GM20000 (cell line): ENCODE measurements at places on chromosomes 5 and 9.

GRCh38 chr5:156402387-156402921, 75.5 kb downstream of the SGCD start:
- peak; percentile 78 for DNase-seq

DNA sequence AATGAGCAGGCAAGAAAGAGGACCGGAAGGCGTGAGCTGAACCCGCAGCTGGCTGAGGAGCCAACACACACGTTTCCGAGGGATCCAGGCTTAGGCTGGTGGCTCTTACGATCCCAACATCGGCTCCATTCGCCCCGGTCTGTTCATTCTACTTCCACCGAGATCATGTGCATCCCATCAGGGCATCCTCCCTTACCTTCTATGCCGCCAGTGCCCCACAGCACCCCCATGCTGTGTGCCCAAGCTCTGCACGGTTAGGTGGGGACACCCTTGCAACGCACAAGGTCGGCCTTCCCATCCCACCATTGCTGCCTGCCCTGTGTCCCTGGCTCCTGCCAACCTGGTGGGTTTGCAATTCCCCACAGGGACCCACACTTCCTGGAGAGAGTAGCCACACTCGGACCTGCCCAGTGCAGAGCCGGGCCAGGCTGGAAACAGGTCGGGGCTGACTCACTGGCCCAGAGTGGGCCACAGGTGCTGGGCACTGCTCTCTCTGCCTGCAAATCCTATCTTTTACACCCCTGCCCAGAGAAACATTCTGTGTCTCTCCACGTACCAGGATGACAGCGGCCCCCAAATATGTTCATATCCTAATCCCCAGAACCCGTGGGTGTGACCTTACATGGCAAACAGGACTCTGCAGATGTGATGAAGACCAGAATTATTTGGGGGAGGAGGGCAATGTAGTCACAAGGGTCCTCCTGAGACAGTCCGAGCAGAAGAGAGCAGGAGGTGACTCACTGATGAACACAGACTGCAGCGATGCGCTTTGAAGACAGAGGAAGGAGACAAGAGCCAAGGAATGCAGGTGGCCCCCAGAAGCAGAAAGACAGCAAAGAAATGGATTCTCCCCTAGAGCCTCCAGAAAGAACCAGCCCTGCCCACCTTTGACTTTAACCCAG, 182.2 kb downstream of the AUH start:
- no peak for DNase-seq

DNA sequence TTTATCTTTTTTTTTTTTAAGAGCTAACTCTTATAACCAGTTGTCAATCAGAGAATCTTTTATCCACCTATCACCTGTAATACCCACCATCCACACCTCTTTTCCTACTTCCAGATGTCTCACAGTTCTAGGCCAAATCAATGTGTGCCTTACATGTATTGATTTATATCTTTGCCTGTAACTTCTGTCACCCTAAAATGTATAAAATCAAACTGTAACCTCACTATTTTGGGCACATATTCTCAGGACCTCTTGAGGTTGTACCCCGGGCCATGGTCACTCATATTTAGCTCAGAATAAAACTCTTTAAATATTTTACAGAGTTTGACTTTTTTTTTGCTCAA, 404.7 kb upstream of the RORB start:
- DNase-seq = no peak

DNA sequence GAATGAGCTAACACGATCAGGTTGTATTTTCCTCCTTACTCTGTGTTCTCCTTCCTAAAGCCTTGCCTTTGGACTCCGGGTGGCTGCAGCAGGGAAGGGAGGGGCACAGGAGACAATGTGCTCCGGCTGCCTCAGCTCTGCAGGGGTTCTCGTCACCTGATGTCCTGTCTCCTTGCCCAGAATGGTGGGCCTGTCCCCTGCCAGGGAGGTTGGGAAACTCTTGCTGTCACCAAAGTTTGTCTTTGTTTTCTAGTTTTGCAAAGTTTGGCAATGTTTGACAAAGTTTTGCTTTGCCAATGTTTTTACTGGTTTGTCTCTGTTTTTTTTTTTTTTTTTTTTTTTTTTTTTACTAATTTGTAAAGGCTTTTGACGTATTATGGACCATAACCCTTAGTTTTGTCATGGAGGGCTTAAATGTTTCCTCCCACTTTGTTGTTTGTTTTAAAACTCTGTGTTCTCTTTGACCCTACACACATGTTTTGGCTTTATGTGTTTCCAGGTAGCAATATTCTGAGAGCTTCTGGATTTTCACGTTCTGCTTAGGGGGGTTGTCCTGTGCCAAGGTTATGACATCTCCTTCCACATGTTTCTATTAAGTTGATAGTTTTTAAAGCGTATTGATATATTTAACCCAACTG, 49.3 kb downstream of the GADD45G start:
- no peak for DNase-seq

DNA sequence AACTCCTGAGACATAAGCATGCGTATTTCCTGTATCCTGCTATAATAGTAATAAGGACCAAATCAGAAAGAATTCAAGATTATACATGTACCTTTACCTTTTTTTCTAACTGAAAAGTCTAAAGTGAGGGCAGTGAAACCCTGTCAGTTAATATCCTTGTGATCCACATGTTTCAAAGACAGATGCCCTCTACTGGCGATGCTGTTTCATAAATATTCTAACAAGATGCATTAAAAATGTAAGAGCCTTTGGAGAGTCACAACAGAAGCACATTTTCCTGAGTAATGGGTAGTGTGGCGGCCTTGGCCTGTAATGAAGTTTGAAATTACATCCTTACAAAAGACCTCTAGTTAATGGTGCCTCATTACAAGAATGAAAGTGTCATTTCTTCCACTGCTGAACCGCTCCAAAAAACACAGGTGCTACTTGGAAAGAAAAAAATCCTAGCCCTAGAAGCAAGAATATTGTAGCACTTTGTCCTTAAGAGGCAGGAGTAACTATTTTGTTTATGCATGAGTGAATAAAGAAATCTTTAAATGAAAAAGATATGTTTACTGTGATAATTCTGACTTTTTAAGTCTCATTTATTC, 232.6 kb downstream of the EPB41L4A start:
- peak; percentile 22 for DNase-seq

DNA sequence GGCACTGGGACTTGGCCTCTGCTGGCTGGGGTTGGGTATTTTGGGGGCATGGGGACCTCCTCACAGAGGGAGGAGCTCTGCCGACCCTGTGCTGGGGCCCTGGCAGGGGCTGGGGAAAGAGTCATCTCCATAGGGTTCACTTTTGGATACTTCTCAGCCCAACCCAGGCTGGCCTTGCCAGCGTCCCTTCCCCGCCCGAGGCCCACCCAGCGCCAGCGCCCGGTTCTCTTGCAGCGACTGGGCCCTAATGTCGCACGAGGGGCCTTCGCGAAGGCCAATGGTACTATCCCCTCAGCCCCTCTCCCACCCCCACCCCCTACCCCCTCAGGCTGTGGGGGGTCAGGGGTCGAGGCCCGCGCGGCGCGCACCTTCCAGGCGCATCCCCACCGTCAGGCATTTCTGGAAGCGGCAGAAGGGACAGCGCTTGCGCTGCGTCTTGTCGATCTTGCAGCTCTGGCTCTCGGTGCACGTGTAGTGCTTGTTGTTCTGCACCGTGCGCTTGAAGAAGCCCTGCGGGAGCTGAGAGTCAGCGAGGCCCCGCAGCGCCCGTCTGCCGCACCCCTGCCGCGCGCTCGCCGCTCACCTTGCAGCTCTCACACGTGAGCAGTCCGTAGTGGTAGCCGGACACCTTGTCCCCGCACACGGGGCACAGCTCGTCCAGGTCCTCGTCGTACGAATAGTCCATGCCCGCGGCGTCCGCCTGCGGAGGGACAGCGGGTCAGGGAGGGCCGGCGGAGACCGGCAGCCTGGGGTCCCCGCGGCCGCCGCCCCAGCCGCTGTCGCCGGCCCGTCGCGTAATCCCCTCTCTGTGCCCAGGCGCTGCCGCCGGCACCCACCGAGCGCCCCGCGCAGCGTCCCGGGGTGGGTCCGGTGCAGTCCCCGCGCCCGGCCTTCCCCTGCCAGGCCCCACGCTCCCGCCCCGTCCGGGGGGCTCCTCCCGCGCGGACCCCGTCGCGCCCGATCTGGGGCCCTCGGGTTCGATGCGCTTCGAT, 4.2 kb downstream of the NR5A1 start:
- DNase-seq = no peak

DNA sequence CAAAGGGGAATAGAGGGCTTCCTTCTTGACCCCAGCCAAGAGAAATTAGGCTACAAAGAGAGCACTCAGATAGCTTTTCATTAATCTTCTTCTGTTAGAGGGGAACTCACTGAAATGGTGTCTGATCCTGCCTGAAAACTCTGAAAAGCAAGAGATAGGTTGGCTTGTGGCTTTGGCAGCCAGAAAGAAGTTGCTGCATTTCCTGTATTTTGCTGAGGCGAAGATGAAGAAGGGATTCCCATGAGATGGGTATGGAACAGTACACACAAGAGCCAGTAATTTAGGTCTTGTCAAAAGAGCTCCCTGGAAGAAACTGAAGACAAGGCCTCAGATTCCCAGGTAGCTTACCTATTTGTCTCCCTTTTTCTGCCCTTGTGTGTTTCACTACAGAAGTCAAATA, 120.9 kb upstream of the TARS1 start:
- DNase-seq = no peak

- no peak for DNase-seq
These were observed 152.4 kb downstream of the SH3GL2 start for GRCh38 chr9:17731308-17731707.

- no peak for DNase-seq
These were observed 24.2 kb downstream of the C9orf50 start for GRCh38 chr9:129596541-129597331.

DNA sequence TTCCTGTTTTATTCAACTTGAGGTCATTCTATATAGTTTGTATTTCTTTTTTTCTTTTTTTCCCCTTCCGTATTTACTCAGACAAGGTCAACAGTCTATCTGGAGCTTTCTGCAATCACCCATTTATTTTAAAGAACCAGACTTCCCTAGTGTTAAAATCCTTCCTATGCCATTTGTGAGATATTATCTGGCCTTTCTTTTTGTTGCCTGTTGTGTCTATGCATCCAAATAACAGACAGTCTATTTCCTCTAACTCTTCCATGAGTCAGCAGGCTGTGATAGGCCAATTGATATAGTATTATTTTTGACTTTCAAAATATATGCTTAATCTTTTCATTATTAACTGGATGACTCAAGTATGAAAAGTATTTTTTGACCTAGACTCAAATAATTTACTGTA, 291.2 kb upstream of the PTPRD start:
- no peak for DNase-seq

DNA sequence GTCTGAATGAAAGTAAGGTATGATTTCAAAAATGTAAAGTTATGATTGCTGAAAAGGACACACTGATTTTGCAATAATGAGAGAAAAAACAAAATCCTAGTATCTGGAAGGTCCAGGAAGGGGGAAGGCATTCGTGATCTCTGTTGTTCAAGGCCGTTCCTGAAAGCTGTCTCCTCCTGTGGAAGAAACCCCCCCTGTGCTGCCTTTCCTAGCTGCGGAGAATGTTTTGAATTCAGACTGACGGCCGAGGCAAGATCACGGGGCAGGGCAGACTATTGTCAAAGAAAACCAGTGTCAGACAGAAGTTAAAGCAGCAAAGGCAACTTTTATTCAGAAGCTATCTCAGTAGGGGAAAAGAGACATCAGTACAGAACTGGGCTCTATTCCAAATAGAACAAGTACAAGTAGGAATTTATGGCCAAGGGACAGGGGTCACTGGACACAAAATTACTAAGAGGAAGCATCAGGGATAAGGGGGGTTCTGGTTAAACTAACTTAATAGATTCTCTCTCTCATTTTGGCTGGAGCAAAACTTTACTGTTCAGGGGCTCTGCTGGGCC, 61.9 kb upstream of the IGFBPL1 start:
- no peak for DNase-seq

DNA sequence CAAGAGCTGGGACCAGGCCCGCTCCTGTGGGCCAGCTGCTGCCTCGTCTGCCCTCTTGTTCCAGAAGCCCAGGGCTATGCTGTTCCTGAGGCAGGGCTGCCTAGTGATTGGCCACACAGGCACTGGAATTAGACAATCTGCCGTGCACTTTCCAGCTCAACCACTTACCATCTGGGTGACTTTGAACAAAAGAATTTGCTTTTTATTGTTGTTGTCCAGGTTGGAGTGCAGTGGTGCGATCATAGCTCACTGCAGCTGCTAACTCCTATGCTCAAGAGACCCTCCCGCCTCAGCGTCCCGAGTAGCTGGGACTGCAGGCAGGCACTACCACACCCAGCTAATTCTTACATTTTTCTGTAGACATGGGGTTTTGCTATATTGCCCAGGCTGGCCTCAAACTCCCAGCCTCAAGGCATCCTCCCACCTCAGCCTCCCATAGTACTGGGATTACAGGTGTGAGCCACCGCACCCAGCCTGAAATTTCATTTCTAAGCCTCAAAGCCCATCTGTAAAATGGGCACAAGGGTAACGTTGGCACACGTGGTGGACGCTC, 1.2 kb upstream of the NEK6 start:
- DNase-seq = no peak

- no peak for DNase-seq
These were observed 209.6 kb downstream of the TTLL11 start for GRCh38 chr9:121883281-121884056.

DNA sequence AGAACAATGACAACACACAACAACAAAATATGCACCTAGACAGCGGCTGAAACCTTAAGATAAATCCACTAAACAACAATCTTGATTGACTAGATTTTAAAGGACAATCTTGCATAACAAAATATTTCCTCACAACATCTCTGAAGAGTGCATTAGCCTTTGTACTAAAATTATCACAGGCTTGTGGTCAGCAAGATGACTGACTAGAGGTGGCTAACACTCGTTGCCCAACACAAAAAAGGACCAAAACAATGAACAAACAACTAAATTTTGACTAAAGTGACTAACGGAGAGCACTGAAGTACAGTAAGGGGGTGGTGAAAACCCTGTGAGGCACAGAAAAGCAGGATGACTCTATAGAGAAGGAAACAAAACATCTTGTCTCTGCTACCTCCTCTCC, 183.9 kb downstream of the BRINP1 start:
- no peak for DNase-seq
